NCI-H2081 treated with DMSO at 0.1 percent for 48 hours (cell line): ENCODE measurements at places on chromosomes 6 and 20.
A peak's percentile ranks its signal among the peaks of the same experiment; 100 is the strongest.

- no peak for DNase-seq
These were observed 143.0 kb downstream of the GMDS start for GRCh38 chr6:2102316-2102883.

DNA sequence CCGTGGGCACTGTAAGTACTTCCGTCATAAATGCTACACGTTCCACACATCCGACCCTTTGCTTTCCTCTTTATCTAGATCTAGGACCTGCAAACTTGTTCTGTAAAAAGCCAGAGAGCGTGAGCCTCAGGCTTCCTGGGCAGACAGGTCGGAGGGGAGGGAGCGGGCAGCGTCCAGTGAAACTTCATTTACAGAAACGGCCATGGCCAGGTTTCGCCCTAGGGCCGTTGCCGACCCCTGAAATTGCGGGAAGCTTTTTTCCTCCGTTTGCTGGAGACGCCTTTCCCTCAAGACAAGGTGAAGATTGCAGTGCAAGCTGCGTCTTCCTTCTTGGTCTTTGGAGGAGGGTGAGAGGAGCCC is 155.4 kb downstream of the DLL1 start:
- DNase-seq: no peak

GRCh38 chr6:79810185-79810705 is 137.1 kb downstream of the ELOVL4 start:
- peak; percentile 99 for DNase-seq

- DNase-seq: no peak
These were observed 57.1 kb downstream of the HLA-A start for GRCh38 chr6:29999416-29999815.

- DNase-seq: no peak
These were observed 39.6 kb downstream of the SLX4IP start for GRCh38 chr20:10474606-10475184.

GRCh38 chr20:2535711-2536559 is 438 bp upstream of the TMC2 start:
- no peak for DNase-seq

DNA sequence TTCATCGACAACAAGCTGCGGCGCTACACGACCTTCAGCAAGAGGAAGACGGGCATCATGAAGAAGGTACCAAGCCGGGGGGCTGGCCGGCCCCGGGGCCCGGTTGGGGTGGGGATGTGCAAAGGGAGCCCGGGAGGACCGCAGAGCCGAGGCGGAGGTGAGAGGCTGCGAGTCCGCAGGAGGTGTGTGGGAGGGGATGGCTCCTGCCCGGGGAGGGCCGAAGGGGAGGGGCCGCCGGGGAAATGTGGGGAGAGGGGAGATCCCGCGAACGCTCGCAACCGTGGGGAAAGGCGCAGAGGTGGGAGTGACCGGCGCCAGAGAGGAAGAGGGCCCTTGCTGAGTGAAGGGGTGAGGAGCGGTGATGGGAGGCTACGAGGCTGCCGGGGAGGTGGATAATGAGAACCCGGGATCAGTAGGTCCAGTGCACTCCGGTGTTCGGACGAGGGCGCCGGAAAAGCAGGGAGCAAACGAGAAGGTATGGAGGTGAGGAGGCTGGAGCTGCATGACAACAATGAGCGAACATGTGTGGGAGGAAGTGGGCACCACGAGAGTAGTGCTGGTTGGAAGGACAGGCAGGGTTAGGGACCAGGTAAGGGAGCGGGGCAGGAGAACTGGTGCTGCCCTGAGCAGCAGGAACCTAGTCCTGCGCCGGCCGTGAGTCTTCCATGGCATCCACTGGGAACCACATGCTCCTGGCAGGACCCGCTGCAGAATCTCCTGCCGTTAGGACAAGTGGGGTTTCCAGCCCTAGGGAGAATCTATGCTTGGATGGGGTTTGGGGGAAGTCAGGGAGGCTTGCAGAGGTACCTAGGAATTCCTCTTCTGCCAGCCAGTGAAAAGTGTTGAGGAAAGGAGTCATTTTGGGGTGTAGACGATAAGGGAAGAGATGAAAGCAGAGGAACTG is 1.3 kb downstream of the SRF start:
- no peak for DNase-seq

- DNase-seq: no peak
These were observed 31.6 kb downstream of the WASF1 start for GRCh38 chr6:110147870-110148269.

GRCh38 chr20:56779452-56780143 is 150.5 kb downstream of the TFAP2C start:
- DNase-seq: no peak

DNA sequence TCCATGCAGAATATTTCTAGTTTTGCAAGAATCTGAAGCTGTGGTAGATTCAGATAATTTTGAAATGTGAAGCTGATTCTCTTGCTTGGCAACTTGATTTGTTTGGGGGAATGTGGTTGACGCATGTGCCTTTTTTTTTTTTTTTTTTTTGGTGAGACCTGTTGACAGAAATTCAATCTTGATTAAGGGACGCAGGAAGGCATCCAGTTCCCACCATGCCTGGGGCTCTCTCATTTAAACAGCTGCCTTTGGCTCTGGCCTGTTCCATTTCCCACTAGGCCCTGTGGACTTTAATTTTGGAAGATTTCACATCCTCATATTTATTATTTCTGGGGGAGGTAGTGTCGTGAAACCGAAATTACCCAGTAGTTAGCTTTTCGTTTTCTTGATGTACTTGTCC is 8.6 kb downstream of the TPX2 start:
- no peak for DNase-seq

DNA sequence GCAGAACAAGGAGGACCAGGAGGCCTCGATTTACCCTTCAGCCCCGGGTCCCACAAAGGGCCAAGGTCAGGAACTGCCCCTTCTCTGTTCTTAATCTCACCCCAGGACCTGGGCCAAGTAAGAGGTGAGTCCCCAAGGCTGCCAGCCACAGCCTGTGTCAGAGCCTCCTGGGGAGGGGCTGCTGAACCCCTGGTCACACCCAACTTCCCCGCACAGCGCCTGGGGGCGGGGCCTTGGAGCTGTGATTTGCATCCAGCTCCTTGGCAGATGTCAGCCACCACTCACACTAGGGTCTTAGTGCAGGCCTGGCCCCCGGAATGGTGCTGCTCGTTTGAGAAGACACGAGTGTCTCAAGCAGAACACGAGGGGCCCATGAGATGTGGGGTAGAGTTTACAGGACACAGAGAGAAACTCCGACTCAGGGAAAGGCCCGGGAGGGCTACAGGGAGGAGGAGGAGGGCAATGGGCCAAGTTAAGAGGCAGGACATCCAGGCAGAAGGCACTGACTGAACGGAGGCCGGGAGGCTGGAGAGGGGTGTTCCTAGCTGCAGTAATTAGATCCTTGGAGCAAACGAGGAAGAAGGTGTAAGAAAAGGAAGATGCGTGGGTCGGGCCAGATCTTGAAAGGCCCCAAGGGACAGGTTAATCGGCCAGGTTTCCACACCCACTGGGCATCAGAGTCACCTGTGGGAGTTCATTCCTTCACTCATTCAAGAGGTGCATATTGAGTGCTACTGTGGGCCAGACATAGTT is 26.9 kb downstream of the ZBP1 start:
- no peak for DNase-seq

GRCh38 chr20:46190478-46191167 is 72.5 kb downstream of the CD40 start:
- no peak for DNase-seq
